ENCODE measurements at places on chromosomes 5 and 9. TPM values are rescaled to one million over a fixed set of nuclear protein-coding genes. Genes with fewer than 3 reads are reported as not detected.

- DNase-seq = no peak
Measured at GRCh38 chr5:31346896-31347551, 153.5 kb downstream of the CDH6 start.

GRCh38 chr5:15007646-15008045 is 136.1 kb upstream of the ANKH start:
- no peak for DNase-seq

The CBY3 gene
- total RNA-seq = not detected

GRCh38 chr9:112530751-112531205 is 44.2 kb downstream of the KIAA1958 start:
- peak; percentile 76 for DNase-seq

DNA sequence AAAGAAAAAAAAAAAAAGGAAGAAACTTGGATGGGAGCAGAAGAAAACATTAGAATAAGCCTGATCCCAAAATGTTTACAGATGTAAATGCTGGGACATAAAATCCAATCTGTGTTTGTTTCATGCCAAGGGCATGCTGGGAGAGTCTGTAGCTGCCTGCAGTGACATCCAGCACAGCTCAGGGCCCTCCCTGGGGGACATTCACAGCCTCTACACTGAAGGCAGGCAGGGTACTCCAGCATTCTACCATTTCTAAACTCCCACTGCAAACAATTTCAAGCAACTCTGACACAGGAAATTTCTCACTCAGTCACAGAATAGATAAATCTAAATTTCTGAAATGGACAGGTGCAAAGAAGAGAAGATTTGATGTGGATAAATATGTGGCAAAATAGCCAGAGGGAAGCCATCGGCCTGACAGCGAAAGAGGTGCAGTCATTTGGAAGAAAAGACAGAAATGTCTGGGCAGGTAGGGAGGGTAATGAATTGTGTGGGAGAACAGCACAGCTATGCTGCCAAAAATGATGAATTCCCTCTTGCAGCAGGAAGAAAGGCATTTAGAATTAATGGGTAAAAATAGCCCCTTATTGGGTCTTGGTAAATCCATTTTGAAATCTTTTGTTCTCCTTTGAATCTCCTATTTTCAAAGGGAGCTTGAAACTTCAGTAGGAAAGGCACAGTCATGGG is 199.4 kb downstream of the MED10 start:
- DNase-seq = peak; percentile 42

The EMB gene
- total RNA-seq = 19.6 TPM

DNA sequence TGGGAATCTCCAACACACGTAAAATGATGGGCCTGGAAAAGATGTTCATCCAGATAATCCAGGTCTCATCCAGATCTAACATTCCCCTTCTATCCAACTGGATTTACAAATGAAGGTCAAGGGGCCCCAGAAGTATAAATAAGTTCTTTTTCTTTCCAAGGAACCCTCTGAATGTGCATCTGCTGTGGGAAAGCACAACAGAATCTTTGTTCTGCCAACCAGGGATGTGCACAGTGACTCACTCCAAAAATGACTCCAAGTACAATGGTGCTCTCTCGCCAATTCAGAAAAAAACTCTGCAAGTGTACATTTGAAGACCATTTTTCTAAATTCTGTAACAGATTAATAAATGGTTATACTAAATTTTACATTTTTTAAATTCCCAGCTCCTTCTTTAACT is 12.4 kb downstream of the RAPGEF6 start:
- no peak for DNase-seq

DNA sequence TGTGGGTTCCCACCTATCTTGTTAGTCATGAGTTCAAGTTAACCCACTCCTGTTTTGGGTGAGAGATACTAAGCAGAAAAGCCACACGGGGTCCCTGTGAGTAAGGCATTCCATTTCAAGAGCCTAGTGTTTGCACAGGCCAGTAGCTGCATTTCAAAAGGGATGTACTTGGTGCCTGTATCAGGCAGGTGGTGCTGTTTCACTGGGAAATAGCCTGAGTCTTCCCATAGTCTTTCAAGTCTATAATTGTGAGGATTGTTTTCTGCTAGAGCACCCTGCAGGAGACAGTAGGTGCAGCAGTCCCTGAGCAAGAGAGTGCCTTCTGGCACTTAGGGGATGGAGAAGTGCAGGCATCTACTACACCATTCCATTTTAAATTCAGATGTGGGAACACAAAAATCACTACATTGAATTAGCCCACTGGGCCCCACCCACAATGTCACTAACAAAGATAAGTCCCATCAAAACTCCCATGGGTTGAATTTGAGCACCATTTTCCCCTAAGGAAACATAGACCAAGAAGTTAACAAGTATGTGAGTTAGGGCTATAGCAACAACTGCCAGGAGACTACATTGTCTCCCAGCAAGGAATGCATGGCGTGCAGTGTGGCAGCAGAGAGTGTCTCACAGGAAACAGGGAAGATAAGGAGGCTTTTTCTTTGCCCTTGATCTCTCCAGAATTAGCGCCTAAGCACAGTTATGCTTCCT is 263.2 kb downstream of the COX7C start:
- peak; percentile 41 for DNase-seq

The TBC1D9B gene
- total RNA-seq = 45.2 TPM

The DMRT2 gene
- 11.8 TPM for total RNA-seq

- no peak for DNase-seq
Measured at GRCh38 chr9:37187713-37188439, 67.5 kb downstream of the ZCCHC7 start.

- DNase-seq = no peak
Measured at GRCh38 chr9:1055166-1055565, 5.0 kb downstream of the DMRT2 start.

The MARCOL gene
- total RNA-seq = not detected

DNA sequence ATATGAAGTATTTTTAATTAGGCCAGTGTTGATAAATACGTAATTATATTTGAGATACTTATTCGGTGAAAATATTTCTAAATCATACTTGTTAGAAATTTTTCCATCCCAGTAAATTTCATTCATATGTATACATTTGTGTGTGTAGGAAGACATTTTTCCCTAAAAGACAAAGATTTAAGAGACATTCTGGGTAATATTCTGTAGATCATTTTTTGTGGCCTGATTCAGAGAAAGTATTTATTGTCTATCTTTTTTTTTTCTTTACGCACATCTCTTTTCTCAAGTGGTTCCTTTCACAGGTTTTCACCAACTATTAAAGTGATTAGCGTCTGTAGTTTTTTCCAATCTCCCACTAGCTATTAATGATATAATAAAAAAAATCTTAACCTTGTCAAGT is 224.1 kb downstream of the MEF2C start:
- no peak for DNase-seq

GRCh38 chr9:68637020-68637419 is 68.0 kb upstream of the PIP5K1B start:
- DNase-seq = no peak

The GALNT10 gene
- total RNA-seq = 6.9 TPM

The SOWAHA gene
- total RNA-seq = 0.10 TPM

GRCh38 chr5:87539839-87540238 is 127.1 kb upstream of the CCNH start:
- DNase-seq = no peak

DNA sequence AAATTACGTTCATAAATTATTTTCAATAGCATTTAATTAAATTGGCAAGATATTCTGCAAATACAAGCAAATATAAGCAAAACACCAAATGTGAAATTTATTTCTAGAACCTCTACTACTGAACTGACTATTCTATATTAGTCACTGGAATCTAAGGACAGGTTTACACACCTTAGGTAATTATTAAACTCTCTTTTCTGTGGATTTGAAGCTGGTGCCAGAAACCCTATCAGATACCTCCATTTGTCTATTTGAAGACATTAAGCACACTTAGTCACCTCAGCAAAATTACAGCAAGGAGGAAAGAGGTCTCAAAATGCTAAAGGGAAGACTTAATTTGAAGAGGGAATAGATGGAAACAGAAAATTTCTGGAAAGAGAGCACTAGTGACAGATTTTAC is 83.4 kb downstream of the CPLANE1 start:
- DNase-seq = no peak

DNA sequence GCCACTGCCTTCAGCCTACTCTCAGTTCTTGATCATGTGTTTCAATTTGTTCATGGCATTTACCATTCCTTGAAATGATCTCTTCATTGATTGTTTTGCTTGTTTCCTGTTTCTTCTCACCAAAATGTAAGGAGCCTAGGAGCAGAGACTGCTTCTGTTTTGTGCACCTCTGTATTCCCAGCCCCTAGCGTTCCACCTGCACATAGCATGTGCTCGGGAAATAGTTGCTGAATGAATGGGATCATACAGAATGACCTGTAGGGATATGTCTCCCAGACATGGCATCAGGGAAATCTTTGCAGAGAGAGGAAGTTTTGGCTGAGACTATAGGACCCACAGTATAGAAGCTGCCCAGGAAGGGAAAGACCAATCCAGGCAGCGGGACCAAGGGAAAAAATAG is 6.2 kb upstream of the CERCAM start:
- DNase-seq = no peak

DNA sequence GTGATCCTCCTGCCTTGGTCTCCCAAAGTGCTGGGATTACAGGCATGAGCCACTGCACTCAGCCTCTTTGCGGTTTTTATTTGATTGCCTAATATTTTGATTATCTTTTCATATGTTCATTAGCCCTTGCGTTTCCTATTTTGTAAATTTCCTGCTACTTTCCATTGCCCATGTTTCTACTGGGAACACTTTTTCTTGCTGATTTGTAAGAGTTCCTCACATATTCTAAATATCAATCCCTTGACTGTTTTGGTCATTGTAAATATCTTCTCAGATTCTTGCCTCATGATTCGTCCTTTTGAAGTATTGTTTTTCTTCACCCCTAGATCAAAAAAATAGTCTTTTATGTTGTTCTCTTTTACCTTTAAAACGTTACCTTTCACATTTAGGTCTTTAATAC is 37.9 kb upstream of the TTC1 start:
- DNase-seq = no peak

The TMC1 gene
- total RNA-seq = 0.69 TPM

GRCh38 chr9:78026947-78027346 is 4.7 kb downstream of the GNAQ start:
- DNase-seq = no peak

Data from skin of body (tissue), 3 donors.